ENCODE measurements at places on chromosomes 5 and 9. TPM values are rescaled to one million over a fixed set of nuclear protein-coding genes. Genes with fewer than 3 reads are reported as not detected.

GRCh38 chr5:181045316-181045715 lies 5.2 kb downstream of the BTNL9 start:
- peak; percentile 43 for DNase-seq

DNA sequence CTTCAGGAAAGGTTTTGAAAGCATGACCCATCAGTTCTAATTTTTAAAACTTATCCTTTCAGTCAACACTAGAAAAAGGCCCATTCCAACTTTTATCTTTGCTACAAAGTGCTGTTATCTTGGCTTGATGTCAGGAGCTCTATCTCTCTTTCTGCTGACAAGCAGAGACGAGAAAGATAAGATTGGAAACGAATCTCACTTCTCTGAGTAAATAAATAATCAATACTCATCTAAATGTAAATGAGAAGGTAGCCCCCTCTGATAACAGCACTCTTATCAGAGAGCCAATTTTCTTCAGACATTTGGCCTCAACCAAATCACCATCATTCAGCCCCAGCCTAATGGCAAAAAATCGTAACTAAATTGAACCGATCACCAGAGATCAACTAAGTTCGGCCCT lies 191.7 kb downstream of the MAPKAP1 start:
- no peak for DNase-seq

Gene SLC6A18
- not detected for total RNA-seq

- no peak for DNase-seq
These were observed 3.3 kb upstream of the GRHPR start for GRCh38 chr9:37419204-37419603.

Gene LEAP2
- total RNA-seq = 1.2 TPM

GRCh38 chr5:147558826-147559225 lies 49.0 kb upstream of the DPYSL3 start:
- no peak for DNase-seq

GRCh38 chr5:14265570-14265969 lies 122.4 kb downstream of the TRIO start:
- DNase-seq = no peak

DNA sequence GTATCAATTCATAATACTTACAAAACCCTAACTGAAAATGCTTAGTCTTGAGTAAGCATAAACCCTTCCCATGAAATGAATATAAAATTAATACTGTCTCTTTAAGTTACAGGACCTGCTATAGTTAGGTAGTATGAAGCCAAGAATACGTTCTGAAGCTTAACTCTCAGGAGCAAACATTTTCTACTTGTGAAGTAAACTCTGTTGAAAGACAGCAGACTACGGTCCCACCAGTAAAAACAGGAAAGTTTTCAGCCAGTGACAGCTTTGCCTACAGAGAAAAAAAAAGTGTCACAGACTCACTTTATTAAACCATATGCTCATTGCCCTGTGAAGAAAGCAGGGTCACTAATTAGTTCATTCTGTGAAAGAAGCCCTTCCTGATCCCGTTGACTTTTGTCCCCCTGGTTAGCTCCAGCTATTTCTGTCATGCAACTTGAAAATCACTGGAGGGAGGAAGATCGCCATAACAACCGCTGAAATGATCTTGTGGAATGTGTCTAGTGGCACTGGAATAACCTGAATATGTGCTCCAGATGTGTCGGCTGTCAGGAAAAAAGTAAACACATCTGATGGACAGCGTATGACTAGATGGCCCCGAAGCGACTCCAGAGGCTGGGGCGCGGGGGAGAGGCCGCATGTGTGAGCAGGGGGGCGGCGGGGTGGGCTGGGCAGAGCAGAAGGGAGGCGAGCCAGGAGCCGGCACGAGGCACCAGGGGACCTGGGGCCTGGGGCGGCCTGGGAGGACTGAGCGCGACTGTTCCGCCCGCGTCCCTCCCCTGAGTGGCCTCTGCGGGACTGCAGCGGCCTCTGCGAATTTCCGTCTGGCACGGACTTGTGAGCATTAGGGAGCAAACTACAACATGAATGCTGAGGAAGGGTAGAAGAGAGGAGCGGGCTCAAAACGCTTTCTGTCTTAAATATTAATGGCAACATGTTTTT lies 41.9 kb downstream of the BNC2 start:
- DNase-seq = no peak

DNA sequence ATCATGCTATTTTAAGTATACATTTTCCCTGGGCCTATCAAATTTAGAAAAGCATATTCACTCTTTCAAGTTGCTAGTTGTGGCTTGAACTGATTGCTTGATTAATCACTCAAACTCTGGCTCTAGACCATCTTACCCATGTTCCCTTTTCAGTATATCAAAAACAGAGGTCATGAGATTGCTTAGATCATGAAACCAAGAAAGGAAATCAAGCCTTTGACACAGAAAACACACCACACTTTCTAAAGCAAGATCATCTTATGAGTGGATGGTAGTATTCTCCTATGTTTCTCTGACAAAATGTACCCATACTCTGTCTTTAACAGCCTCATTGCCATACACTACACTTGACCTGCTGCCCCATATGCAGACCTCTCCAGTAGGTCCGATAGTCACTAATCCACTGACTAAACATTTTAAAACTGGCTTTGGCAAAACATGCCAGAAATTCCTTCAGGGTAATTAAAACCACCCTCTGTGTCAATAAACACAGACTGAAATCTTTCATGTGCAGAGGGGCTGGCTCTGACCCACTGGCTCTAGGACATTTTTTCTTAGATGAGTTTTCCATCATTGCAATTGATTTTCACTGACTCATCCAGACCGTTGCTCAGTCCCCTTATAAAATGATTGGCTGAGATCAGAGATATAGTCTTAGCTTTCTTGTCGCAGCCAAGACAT lies 18.2 kb downstream of the PPP2R2B start:
- no peak for DNase-seq

DNA sequence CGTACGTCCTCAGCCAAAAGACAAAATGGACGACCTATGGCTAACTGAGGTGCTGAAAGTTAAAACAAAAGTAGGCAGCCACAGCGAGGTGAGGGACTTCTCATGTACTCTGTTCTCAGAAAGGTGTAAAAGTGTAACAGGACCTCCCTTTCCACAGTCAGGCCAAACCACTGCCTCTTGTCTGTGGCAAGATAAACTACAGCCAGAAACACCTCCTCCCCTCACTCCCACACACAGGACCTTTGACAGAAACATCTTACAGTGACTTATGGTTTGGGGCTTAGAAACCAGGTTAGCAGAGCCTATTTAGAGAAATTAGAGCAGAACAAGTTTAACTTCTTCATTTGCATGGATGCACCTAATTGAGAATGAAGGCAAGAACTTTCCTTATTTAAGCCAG lies 499.1 kb upstream of the GRIN3A start:
- no peak for DNase-seq

DNA sequence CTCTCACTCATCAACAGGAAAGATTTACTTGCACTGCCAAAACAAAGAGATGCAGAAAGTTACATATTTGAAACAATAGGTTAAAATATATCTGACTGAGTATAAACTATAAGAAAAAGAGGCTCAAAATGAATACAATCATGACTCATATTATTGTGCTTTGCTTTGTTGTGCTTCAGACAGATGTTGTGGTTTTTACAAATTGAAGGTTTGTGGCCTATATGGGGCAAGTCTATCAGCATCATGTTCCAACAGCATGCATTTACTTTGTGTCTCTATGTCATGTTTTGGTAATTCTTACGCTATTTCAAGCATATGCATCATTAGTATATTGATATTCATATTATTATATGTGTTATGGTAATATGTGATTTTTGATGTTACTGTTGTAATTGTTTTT lies 330.0 kb downstream of the PRR16 start:
- DNase-seq = no peak

Gene TAF9
- total RNA-seq = 62.1 TPM
